NCI-H2081 (cell line): ENCODE measurements at places on chromosomes 5 and 9.

DNA sequence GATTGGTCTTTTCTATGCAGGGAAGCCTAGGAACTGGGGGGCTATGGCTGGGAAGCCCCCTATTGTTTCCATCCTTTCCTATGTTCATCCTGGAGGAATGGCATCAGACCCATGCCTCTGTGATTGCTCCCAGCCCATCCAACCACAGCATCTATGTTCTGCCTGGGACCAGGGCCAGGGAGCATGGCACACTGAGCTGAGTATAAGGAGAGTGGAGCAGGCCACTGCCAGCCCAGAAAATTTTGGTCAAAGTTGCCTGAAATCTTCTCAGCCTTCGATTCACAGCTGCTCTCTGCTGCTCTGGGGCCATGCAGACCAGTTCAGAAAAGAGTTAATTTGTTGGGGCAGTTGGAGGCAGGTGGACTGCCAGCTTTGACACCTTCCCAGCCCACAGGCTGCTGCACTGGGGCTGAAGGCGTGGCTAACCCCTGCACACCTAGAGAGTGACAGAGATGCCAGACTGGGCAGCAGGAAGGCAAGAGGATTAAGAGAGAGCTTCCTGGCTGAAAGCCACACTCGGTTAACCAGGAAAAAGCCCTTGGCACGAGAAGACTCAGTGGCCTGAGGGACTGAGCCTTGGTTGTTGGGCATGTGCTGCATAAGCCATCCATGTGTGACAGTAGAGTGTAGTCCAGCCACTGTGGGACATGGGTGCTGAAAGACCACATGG, 12.1 kb downstream of the TGFBI start:
- DNase-seq: no peak

GRCh38 chr9:110133608-110134210, 74.2 kb downstream of the C9orf152 start:
- DNase-seq: no peak

GRCh38 chr9:2227144-2227867, 212.2 kb downstream of the SMARCA2 start:
- DNase-seq: no peak

GRCh38 chr9:61668846-61669245, 479.0 kb downstream of the SPATA31A7 start:
- DNase-seq: no peak

DNA sequence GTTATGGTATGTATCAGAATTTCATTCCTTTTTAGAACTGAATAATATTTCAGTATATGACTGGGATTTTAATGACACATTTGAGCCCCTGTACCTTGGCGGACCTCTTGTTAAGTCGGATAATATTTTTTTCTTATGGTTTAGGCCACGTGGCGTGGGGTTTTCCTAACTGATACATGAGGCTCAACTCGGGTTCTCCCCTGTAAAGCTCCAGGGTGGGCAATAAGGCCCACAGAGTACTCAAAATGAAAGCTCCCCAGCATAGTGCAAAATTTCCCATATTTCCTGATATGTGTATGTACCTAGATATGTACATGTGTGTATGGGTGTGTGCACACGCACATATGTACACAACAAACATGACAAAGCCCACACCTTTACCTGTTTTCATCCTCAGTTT, 24.5 kb downstream of the TICAM2 start:
- DNase-seq: no peak

GRCh38 chr5:139512786-139513390, 30.3 kb upstream of the STING1 start:
- DNase-seq: no peak

DNA sequence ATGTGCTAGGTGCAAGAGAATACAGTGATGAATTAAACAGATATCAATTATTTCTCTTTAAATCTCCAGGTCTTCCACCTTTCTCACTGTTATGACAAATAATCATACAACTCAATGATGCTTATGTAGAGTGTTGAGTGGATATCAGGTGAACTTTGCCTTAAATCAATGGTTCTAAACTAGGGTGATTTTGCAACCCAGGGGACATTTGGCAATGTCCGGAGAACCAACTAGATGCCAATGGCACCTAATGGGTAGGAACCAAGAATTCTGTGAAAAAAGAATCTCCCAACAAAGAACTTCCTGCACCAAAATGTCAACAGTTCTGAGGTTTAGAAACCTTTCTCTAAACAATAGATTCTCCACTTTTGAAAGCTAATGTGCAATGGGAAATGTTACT, 52.0 kb upstream of the GDNF start:
- no peak for DNase-seq

- no peak for DNase-seq
Observed at GRCh38 chr5:61969755-61970154, 336.3 kb upstream of the KIF2A start.
